SK-N-SH (cell line): ENCODE measurements at places on chromosomes 3 and 15.

DNA sequence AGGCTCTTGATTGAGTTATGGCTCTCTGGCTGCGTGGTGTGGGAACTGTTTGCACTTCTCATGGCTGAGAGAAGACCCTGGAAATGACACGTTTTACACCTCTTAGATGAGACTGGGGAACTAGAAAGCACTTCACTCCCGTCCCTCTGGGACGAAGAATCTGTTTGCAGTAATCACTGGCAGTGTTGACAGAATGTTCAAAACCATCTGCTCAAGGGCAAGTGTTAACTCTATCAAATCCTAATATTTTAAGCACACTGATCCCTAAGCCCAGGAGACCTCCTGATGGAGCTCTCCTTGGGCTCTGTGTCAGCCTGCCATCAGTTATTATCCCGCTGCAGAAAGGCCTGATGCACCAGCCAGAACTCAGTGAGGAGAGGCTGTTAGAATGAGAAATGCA is 323.8 kb upstream of the DNAJC19 start:
- DNase-seq: no peak

DNA sequence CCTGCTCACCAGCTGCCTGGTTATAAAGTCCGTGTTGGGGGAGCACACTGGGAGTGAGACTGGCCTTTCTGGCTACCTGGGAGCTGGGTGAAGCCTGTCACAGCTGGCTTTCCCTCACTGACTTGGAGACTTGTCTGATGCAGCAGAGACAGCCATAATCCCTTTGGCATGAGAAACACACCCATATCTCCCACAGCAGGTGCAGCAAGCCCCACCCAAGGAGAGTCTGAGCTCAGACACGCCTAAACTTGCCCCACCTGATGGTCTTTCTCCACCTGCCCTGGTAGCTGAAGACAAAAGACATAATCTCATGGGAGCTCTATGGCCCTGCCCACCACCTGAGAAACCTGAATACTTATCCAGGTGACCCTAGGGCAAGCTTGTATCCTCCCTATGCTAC is 54.8 kb downstream of the NMD3 start:
- no peak for DNase-seq

GRCh38 chr3:158731486-158731885 is 771 bp downstream of the RARRES1 start:
- DNase-seq: no peak

GRCh38 chr3:151276687-151277042 is 1.7 kb downstream of the P2RY14 start:
- DNase-seq: no peak

DNA sequence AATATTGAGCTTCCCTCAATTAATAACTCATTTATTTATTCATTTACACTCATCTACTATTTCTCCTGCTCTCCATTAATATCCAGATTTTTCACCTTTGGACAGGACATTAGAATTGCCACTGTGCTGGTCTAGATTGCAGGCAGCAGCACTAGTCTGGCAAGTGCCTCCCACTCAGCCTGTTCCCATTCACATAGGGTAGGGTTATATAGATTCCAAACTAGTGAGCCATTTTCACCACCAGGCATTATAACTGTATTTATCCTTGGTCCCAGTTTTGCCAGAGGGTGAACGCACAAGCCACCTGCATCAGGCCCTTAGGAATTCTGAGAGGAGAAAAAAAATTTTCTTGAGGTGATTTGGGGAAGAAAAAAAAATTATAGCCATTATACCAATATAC is 44.5 kb downstream of the ANAPC13 start:
- no peak for DNase-seq

DNA sequence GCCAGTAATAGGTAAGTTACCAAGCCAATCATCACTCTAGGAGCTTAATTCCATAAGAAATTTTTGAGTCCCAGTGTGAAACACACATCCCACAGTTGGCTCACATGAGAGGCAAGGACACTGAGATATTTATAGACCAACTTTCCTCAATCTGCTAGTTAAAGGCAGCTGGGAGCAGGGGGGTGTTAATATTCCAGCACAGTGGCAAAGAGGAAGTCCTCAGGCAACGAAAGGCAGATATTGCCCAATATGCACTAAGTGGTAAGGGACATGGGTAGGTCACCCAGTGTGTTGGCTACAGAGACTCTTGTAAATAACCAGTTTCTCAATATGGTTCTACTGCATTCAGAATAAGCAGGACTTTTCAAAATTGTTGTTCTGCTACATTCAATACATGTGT is 61.0 kb downstream of the TOP2B start:
- no peak for DNase-seq

DNA sequence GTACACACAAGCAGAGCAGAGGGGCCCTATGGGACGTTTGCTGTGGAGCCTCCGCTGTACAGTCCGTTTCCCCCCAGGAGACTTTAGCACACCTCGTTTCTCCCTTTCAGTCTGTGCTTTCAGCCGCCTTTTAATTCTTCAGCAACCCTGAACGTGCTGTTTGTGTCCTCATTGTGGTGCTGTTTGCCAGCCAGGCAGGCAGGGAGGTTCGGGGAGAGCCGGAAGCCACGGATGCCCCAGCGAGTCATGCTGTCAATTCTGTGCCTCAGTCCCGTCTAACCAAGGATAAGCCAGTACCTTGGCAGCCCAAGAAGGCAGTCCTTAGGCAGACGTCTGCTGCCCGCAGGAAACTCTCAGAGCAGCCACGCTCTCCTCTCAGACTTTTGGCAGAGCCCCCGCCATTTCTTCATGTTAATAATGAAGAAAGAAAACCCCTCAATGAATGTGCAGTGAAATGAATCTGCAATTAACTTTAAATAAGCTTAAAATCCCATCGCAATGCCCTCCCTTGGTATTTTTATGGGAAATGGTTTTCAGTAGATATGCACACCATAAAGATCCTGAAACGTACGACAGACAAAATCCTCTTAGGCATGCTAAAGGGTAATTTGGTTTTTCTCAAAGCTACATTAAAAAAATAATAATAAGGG is 158.6 kb downstream of the UACA start:
- no peak for DNase-seq

DNA sequence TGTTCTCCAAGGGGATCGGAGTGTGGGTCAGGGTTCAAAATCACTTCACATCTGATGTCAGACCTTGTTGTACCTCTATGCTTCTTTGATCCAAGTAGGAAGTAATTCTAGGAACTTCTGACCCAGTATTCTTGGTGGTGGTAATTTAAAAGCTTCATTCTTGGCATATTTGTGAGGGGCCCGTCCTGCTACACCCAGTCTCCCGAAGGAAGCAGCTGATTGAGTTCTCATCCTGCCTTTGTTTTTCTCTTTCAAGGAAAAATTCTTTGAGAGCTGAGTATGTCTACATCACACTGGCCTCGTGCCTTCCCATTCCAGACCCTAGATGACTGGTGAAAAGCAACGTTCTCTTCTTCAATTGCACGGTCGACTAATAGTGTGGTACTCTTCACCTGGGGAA is 234.4 kb upstream of the TPRG1 start:
- DNase-seq: no peak

DNA sequence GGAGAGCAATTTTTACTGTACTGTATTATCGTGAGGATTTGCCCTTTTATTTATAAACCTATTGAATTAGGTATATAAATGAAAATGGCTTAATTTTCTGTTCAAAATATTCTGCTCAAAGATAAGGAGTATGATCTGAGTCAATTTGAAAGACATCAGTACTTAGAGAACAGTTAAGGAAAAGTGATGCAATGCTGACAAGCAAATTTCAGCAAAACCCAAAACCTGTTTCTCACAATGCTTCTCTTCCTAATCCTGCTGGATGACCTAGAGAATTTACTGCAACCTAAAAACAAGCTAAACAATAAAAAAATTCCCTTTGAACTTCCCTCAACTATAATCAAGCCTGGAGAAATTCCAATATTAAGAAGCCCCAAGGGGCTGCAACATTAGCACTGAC is 82.7 kb downstream of the RFX7 start:
- no peak for DNase-seq

DNA sequence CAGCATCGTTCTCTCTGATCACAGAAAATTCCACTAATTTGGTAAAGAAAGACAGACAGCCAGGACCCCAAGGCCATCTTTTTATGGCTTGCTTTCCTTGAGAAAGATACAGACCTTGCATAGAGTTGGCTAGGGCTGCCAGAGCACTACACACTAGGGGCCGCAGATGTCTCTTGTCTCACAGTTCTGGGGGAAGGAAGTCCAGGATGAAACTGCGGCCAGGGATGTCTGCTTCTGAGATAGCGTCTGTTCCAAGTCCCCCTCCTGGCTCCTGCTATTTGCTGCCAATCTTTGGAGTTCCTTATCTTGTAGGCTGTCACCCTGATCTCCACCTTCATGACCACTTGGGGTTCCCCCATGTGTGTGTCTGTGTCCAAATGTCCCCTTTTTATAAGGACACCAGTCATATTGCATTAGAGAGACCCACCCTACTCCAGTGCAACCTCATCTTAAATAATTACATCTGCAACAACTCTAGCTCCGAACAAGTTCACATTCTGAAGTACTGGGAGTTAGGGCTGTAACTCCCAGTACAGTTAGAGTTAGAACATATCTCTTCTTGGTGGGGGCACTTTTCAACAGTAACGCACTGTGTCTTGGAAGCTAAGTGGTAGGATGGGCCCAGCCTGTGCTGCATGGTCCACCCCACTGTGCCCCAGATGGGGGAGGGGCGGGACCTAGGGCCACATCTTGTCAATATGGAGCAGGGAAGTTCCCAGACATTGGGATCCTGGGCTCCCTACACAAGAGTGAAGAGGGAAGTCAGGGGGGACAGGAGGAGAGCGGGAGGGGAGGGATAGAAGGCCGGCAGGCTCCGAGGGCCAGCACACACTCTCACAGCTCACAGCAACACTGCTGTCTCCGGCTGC is 42.2 kb downstream of the KLF15 start:
- peak; percentile 4 for DNase-seq

- no peak for DNase-seq
Observed at GRCh38 chr15:68632101-68632500, 53.3 kb downstream of the CORO2B start.

DNA sequence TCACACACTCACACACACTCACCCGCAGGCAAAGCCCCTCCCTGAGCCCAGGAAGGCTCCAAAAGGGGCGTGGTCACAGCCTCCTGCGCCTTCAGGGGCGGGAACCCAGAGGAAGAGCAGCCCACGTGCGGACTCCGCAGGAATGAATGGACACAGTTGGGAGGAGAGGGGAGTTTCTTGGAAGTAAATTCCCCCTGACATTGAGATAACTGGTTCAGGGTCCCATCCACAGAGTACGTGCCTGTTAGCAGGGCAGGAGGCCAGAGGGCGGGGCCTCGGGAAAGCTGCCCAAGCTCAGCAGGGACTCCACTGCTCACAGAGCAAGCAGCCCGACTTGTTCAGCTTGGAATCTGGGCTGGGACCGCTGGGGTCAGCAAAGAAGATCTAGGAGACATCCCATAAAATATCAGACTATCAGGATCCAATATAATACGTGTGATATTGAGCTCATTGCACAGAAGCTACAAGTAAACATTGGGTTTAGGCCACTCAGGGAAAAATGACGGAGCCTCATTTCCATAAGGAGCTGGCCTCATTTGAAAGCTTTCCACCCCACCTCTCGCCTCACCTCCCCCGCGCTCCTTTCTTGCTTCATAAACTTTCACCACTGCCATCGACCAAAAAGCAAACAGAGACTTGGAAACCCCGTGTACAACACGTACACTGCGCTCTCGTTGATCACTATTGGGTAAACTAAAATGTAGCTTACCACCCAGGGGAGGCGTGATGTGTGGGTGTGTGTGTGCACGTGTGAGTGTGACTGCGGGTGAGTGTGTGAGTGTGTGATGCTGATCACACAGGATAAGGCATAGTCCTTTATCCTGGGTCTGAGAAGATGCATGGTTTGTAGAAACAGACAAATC is 36.0 kb downstream of the TM2D3 start:
- no peak for DNase-seq

- no peak for DNase-seq
Observed at GRCh38 chr3:162441716-162442115, 945.1 kb downstream of the OTOL1 start.
